ENCODE measurements at places on chromosomes 12 and 14.

GRCh38 chr12:123063535-123063934 lies 83.1 kb downstream of the ARL6IP4 start:
- DNase-seq, result no peak

- DNase-seq, result no peak
These were observed 10.6 kb downstream of the SERPINA3 start for GRCh38 chr14:94622653-94623421.

GRCh38 chr14:100675699-100676684 lies 50.7 kb upstream of the DLK1 start:
- no peak for DNase-seq

GRCh38 chr12:94987801-94988200 lies 15.7 kb downstream of the NDUFA12 start:
- DNase-seq, result no peak

GRCh38 chr12:19615384-19615725 lies 176.1 kb downstream of the AEBP2 start:
- no peak for DNase-seq

Data from immature natural killer cell (primary cell).